NCI-H1105 treated with DMSO at 0.1 percent for 48 hours (cell line): ENCODE measurements at places on chromosomes 6 and 20.

- DNase-seq, result peak; percentile 51
Observed at GRCh38 chr20:16476032-16476431, 97.2 kb downstream of the KIF16B start.

GRCh38 chr6:36326356-36326995, 10.2 kb downstream of the BNIP5 start:
- no peak for DNase-seq

DNA sequence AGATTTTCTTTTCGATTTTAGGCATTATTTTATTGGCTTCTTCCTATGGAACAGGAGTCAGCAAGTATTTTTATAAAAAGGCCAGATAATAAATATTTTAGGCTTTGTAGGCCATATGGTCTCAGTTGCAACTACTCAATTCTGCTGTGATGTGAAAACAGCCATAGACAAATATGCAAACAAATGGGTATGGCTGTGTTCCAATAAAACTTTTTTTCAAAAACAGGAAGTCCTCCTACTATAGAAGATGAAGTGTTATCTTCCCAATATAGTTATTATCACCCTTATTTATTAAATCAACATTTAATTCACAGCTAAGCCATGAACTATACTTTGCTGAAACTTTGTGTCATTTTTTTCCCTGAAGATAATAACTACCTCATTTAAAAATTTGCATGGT, 57.2 kb downstream of the CHD6 start:
- DNase-seq, result no peak

DNA sequence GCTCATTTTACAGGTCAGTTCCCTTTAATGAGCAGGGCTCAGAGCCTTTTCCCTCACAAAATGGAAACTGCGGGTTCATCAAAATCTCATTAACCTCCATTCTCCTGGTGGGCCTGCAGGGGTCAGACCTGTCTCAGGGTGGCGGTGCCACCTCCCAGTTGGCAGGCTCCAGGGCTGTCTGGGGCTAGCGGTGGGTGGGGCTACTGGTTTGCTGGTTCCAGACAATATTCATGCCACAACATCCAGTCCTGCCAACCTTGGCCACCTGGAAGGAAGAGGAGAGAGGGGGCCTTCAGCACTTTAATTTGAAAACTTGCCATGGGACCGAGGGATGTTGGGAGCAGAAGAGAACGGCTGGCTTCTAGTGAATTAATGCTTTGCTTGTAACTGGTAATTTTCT, 41.9 kb upstream of the CTNNBL1 start:
- peak; percentile 54 for DNase-seq
